MV-4-11 (cell line): ENCODE measurements at places on chromosomes 4 and X.

GRCh38 chr4:74109116-74109869 is 10.3 kb upstream of the CXCL2 start:
- DNase-seq = peak; percentile 77

DNA sequence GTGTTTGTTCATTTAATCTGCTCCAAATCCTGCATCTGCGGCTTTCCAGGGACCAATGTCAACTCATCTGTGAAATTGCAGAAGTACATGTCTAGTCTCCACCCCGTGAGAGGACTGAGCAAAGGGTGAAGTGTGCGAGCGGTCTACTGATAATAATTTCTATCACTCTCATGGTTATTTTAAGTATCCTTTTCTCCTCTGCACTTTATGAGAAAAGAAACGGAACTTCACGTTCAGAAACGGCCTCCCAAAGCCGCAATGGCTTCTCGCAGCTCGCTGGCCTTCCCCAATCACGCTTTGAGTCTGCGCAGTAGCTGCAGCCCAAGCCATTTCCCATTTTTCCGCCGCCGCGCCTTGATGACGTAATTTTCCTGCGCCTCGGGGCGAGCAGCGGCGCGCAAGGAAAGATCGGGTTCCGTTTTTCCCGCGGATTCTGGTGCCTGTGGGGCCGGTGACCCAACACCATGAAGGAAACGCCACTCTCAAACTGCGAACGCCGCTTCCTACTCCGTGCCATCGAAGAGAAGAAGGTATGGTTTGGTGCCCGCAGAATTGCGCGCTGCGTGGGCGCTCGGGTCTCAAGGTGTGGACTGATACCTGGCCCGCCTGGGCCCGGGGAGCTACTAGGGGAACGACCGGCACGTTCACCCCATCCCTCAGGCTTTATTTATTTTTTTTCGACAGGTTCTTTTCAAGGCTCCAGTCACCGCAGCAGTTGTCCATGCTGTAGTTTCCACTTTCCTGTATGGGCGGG is at the start of gene EXOSC9:
Gene EXOSC9 (plus strand): TSS at position 363 of the 754 bp plus-strand sequence. CDS start 102 bp downstream, at position 465.
- DNase-seq = peak; percentile 86

- DNase-seq = no peak
These were observed 166.5 kb downstream of the FBXW7 start for GRCh38 chr4:152369203-152369901.

DNA sequence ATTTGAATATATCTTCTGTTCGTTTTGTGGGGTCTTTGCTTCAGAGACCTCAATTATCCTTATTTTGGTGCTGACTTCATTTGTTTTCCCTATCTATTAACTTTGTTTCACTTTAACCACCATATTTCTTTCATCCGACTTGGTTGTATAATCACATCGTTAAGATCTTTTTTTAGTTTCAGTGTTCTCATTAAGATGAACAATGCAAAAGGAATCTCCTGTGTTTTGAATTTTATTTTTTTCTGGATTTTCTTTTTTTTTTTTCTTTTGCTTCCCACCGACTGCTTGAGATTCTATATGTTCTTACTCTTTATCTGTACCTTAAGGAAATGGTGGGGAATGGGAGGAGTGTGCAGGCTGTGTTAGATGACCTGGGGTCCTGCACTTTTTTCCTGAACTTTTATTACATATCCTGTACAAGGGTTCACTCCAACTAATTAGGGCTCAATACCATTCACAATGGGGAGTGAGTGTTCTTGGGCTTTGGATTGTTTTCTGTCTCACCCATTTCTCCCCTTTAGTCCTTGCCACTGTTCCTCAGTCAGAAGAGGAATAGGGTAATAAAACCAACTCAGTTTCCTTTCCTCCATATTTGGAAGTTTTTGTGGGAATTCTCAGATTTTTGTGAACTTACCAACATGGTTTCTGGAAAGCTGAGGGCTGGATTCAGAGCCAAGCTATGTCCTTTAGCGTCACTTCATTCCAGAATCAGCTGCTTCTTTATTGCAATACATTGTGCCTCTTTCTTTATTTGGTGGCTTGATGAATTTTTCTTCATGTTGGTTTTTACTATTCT is 43.2 kb upstream of the BMPR1B start:
- DNase-seq = no peak

- DNase-seq = no peak
These were observed 160.7 kb upstream of the PCDH7 start for GRCh38 chr4:30559481-30559880.

- DNase-seq = no peak
These were observed 29.6 kb upstream of the ERVMER34-1 start for GRCh38 chr4:52780617-52781354.

- DNase-seq = peak; percentile 78
These were observed 51.7 kb downstream of the RPGR start for GRCh38 chrX:38275615-38276014.

DNA sequence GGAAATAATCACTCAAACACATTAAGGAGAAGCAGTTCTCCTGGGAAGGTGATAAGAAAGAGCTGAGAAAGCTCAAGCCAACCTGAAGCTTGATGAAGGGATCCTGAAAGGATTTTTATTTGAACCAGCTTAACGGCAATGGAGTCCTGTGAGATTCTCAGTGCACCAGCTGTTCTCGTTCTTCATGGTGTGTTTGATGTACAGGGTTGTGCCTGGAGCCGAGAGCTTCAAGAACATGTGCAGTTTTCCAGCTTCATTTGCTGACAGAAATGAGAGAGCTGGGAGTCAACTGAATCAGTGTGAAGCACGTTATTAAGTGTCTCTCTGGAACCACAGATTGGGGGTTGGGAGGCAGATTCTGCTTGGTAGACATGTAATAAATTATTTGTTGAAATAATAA is 115.7 kb downstream of the ANKRD50 start:
- DNase-seq = no peak

DNA sequence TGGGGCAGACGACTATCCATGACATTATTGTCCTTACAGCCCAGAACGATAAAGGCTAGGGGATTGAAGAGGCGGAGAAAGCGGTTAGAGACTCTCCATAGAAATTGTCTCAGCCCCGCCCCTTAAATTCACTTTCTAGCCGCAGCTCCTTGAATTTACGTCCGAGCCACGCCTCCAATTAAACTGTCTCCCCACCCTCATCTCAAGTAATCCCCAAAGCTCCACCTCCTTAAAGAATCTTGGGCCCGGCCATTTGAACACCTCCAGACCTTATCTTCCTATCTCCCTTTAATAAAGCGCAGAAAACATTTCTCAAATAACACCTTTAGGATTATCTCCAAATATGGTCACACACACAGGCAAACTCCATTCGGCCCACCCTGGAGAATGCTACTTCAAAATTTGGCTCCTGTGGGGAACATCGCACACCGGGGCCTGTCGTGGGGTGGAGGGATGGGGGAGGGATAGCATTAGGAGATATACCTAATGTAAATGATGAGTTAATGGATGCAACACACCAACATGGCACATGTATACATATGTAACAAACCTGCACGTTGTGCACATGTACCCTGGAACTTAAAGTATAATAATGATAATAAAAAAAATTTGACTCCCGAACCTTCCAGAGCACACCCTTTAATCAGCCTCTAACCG is 7.2 kb upstream of the MAGIX start:
- DNase-seq = peak; percentile 72

GRCh38 chr4:79253924-79254323 is 71.9 kb downstream of the NAA11 start:
- DNase-seq = no peak

DNA sequence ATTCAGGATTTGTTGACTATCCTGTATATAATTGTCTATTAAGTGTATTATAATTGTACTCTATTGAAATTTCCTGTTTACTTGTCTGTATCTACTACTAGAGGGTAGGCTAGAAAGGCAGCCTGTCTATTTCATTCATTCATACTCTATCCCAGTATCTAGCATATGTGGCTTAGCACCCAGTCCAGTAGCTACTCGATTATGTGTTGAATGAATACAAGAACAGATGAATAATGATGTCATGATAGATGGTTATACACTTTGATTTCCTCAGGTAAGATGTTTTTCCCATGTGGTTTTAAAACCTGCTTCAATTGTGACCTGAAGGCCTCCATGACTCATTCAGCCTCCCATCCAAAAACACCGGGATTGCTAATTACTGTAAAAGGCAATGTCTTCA is 68.0 kb downstream of the IL21 start:
- DNase-seq = no peak

DNA sequence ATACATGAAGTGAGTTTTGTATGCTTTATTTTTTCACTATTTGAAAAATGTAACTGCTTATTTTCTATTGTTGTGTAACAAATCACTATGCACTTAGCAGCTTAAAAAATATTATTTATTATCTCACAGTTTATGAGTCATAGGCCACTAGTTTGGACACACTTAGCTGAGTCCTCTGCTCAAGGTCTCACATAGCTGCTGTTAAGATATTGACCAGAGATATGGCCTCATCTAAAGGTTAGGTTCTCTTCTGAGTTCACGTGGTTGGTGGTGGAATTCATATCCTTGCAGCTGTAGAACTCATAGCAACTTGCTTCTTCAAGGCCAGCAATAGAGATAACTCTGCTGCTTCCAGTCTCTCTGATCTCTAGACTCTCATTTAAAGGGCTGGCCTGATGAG is 534.4 kb downstream of the SPRY1 start:
- no peak for DNase-seq

DNA sequence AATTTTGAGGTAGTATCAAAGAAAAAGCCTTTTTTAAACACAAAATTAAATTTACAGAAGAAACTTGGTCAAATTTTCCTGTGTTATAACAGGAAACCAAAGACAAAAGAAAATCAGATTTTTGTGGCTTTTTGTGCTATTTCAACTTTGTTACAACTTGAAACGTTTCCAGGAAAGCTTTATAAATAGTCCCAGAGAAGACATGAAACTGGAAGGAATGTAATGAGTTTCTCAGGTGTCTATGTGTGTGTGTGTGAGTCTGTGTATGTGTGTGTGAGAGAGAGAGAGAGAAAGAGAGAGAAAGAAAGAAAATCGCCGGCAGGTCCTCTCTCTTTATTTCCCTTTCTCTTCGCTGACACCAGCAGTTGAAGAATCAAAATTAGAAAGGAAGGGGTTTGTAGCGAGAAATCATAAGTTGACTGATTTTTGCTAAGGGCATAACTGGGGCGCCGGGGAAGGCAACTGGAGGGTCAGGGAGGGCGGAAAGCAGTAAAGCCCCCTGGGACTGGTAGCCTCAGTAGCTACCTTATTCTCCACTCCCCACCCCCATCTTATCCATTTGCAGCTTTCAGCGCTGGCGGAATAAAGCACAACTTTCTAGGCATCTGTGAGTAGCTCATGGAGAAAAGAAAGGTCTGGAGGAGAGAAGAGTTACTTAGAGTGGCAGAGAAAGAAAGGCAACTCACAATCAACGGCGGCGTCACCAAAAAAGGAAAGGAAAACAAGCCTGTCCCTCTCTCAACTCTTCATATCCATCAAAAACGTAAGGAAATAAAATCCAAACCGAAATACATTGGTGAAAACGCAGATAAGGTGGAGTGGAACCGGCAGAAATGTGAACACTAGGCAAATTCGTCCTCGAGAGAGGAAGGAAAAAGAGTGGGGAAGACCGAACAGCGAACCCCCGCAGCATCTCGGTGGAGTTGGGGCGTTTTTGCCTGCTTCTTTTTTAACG is 1.3 kb downstream of the TMEM47 start:
- no peak for DNase-seq

DNA sequence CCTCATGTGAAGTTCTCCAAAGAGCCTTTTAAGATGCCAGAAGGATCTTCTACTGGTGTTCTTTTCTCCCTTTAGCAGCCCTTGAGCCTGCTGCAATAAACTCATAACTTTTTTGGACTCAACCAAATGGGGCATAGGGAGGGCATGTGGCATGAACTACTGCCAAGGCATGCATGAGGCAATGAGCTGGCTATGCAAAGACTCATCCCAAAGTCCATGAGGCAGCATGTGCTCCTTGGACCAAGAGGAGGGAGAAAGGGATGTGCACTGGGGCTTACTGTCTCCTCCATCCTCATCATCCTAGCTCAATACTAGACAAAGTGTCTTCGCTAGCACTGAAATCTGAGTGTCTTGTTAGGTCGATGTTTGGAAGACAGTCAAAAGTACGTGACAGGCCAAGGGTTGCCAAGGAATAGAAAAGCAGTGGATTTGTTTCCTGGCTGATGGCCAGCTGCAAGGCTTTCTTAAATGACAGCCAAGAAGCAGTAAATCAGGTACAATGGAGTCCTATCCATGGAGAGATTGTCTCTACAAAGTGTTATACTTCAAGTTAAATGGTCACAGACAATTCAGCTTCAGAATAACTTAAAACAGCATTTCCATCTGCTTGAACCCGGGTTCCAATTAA is 44.5 kb upstream of the ATXN3L start:
- no peak for DNase-seq

GRCh38 chr4:176781739-176782100 is 11.0 kb downstream of the VEGFC start:
- no peak for DNase-seq

GRCh38 chr4:82050796-82051195 is 323.0 kb downstream of the HNRNPD start:
- DNase-seq = no peak

DNA sequence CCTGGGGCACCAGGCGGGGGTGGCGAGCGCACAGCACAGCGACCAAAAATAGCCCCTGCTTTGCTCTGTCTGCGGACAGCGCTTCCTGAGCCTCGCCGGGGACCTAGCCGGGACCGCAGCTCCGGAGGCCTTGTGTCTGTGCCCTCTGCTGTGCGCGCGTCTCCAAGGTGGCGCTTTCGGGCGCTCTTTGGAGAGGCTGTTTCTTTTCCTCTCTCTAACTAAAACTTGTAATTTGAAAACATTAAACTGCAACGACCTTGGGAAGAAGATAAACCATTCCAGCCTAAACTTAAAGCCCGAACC is 3.4 kb downstream of the ARX start:
- no peak for DNase-seq

GRCh38 chrX:123884809-123885408 is 25.1 kb downstream of the XIAP start:
- DNase-seq = peak; percentile 51

DNA sequence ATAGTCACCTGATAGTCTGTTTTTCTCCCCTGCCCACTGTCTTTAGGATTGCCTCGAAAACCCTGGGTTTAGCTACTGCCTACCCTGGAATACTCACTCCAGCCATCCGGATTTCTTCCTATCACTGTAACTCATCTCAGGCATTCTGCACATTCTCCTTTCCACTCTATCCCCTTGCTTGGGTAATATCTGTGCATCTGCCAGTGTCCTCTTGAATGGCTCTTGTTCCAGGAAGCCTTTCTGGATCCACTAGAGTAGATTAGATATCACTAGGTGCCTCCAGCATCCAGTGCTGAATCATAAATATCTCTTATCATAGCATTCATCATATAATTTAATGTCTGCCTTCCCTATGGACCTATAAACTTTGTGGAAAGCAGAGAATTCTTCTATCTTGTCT is 17.1 kb upstream of the GALNT7 start:
- DNase-seq = no peak

DNA sequence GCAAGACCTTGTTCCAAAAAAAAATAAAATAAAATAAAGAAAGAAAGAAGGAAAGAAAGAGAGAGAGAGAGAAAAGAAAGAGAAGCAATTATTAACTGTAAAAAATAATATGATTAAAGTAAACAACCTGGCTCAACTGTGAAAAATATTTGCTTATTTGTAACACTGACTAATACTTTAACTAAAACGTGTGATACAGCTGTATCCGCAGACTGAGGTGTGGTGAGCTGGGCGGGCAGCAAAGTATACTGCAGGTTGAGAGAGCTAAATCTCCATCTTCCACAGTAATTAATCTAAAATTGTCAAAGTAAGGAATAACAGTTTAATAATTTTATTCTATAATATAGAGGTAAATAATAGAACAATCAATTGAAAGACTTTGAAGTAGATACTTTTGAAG is 145.5 kb upstream of the FAM241A start:
- no peak for DNase-seq

- no peak for DNase-seq
These were observed 38.1 kb upstream of the GK2 start for GRCh38 chr4:79446145-79446544.

- no peak for DNase-seq
These were observed 52.0 kb downstream of the EDNRA start for GRCh38 chr4:147532896-147533295.

- DNase-seq = no peak
These were observed 52.9 kb downstream of the PPP2R2C start for GRCh38 chr4:6419452-6420028.
